Hematopoietic multipotent progenitor cell treated with erythropoietin and hydrocortisone succinate and interleukin-3 and kit ligand, for 15 days (in vitro differentiated cells): ENCODE measurements at places on chromosomes 2 and 18.

DNA sequence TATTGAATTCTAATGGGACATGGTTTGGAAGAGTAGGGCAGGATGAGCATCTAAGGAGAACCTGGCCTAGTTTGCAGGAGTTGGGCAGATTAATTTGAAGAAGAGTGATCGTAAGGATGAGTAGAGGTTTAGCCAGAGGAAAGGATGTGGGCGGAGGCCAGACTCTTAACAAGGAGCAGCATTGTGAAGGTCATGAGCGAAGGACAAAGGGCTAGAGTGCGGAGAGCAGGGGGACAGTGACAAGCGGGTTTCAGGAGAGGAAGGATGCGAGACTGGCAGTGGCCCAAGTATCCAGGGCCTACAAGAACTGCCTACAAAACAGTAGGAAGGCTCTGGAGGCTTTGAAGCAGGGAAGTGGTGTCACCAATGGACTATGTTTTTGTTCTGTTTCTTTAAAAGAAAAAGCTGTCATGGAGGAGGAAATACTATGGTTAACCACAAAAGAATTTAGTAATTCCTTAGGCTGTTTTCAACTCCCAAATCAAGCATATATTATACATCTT is 20.1 kb downstream of the SLC66A3 start:
- no peak for DNase-seq

DNA sequence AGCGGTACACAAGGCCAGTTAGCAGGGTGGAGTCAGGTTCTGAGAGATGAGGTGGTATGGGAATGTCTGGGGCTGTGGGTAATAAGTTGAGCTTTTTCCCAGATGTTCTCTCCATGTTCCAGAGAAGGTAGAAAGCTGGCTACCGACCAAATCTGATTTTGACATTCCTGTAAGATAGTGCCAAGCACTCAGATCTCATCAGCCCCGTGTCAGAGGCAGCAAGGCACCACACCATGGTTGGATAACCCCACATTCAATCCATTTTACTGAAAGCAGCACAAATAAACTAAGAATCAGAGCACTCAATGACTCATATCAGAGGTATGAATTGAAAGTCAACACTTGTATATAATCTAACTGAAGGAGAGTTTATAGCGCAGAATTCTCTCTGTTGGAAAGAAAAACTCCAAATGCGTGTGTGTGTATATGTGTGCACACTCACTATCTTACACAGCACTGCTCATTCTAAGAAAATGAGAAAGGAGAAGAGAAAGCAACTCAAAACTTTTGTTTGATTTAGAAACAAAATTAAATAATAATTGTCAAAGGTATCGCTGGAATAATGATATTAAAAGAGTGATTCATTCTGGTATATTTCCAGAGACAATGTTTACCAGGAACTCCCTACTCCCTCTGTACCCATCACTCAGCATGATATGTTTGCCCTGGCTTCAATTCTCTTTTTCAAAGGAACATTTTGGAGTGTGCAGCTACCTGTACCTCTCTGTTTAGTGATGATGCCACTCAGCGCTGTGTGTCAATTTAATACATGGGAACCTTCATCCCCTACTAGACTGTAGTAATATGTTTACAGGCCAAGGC is 375.1 kb upstream of the ID2 start:
- no peak for DNase-seq

DNA sequence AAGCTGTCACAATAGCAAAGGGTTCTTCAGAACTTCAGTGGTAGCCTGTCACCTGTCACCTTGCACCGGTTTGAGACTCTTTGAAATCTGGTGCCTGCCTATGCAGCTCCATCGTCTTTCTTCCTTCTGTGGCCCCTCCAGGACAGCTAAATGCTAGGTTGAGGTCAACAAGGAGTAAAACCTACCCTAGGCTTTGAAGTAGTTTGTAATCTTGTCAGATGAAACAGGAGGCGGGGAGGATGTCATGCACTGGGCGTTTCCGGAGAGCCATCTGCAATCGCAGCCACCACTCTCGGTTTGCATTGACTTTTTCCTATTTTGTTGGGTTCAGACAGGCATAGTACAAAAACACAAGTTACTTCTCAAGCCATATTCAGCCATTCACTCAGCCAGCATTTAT is 116.7 kb downstream of the LPIN1 start:
- no peak for DNase-seq

DNA sequence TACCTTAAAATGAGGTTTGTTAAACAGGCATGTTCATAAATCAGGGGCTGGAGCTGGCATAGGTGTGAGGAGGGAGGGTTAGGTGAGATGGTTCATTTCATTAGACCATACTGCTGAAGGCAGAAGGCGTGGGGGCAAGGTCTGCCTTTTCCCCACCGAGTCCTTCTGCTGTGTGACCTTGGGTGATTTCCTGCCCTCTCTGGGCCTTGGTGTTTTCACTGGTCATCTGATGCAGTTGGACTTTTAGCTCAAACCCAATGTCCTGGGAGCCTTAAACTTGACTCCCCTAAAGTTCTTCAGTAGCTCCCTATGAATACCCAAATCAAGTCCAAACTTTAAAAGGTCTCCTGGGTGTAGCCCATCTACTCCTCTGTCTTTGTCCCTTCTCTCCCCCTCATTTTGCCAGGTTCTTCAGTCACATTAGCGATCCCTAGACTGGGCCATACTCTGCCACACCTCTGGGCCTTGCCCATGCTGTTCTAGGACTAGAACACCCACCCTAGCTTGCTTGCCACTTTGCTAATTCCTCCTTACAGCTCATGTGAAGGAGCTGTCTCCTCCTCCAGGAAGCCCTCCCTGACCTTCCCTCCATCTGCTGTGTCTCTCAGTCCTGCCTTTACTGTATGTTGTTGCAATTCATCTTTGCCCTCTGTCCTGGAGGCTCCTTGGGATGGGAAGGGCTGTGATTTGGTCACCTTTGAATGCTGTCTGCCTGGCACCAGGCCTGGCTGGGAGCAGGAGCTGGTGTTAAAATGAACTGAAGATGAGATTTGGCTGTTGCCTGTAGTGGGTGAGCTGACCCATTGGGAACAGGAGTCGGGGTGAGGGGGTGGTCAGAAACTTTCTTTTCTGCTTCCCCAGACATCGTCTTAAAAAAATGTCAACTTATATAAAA is 85.4 kb upstream of the HS6ST1 start:
- DNase-seq: no peak

GRCh38 chr2:61255580-61256437 is 93.8 kb downstream of the C2orf74 start:
- DNase-seq: no peak
